Amygdala (tissue), 56 donors: ENCODE measurements at places on chromosomes 6 and 20.

GRCh38 chr6:169326067-169326799 lies 72.6 kb upstream of the THBS2 start:
- DNase-seq: no peak

GRCh38 chr20:33812908-33813462 lies 1.8 kb downstream of the CHMP4B start:
- DNase-seq: no peak

- no peak for DNase-seq
Observed at GRCh38 chr6:21468461-21468860, 125.1 kb upstream of the SOX4 start.

GRCh38 chr6:167845856-167846255 lies 19.1 kb downstream of the AFDN start:
- DNase-seq: no peak

DNA sequence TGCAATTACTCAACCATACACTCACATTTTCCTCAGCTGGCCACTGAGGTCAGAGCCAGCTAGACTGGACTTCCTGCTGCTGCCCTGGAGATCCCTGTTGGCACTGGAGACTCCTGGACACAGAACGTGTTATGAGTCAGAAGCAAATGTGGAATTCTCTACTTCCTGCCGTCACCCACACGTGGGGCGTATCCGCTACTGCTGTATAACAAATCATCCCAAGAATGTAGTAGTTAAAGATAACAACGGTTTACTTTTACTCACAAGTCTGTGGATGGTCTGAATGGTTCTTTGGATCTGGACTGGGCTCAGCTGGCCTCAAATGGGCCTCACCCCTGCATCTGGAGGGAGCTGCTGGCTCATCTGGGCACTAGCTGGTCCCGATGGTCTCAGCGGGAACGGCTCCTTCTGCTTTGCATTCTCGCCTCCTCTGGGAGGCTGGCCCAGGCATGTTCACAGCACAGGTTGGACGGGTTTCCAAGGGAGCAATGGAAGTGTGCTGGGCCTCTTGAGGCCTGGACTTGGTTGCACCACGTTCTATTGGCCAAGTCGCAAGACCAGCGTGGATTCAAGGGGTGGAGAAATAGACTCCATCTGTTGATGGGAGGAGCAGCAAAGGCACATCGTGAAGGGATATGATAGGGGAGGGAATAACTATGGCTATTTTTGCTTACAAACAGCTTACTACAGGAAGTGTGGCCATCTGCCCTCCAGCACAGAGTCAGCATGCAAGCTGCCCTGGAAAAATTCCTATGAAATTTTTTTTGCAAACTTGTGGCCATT lies 118.5 kb downstream of the SNX5 start:
- no peak for DNase-seq
